ENCODE measurements at places on chromosomes 5 and 9. TPM values are rescaled to one million over a fixed set of nuclear protein-coding genes. Genes with fewer than 3 reads are reported as not detected.

Gene IFNA21
- not detected for total RNA-seq

DNA sequence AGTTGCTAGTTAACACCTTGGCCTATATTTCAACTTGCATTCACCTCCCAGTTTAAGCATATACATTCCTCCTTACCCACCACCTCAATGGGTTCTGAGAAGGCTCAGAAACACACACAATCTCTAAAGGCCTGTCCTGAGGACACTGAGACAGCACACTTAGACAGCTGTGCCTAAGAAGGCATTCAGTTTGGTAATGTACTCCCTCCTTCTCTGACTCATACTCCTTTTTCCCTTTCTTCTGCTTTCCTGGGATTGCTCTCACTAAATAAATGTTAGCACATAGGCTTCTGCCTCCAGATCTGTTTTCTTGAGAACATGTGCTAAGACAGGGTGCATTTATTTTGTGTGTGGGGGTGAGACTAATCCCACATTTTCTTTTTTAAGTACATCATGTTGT, 456.8 kb upstream of the CDH6 start:
- no peaks in the 10 kb centered on the region for H3K27me3 ChIP-seq
- no peak overlapping the region for H3K27ac ChIP-seq
- H3K4me3 ChIP-seq = no peak overlapping the region
- DNase-seq = no peak

DNA sequence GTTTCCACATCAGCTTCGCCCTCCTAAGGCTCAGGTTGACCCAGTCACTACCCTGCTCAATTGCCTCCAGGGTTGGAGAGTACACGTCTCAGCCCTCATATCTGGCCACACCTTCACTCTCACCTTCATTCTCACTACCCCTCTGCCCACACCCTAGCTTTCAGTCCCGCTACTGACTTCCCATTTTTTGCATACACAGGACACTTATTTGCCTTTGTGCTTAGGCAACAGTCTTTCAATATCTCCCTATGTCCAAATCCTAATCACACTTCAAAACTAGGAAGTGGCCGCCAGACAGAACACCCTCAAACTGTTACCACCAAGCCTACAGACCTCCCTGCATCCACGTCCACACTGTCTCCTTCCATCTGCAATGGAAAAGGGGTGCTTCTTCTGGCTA, 10.9 kb downstream of the MCTP1 start:
- H3K27me3 ChIP-seq = no peaks in the 10 kb centered on the region
- H3K36me3 ChIP-seq = no peaks in the 10 kb centered on the region
- H3K4me3 ChIP-seq = no peak overlapping the region
- no peak overlapping the region for H3K27ac ChIP-seq
- DNase-seq = no peak

- no peaks in the 10 kb centered on the region for H3K36me3 ChIP-seq
- DNase-seq = no peak
- H3K27me3 ChIP-seq = no peaks in the 10 kb centered on the region
- H3K4me3 ChIP-seq = no peak overlapping the region
These were observed 2249.2 kb upstream of the C9orf72 start for GRCh38 chr9:29822458-29822857.

DNA sequence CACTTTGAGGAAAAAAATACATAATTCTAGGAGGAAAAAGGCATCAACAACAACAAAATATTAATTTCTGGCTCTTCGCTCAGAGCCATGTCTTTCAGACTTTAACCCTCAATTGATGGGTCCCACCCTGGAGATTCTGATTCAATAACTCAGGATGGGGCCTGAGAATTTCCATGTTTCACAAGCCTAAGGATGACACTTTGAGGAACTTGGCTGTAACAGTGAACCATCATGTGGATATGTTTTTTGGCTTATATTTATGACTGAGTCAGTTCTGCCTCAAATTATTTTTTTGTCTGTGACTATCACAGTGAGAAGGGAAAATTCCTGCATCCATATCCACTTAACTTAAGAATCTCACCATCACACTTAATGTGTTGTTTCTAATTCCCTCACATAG, 504.6 kb downstream of the RASEF start:
- H3K27ac ChIP-seq = no peak overlapping the region
- H3K36me3 ChIP-seq = no peaks in the 10 kb centered on the region
- no peaks in the 10 kb centered on the region for H3K27me3 ChIP-seq

Gene TMEM252
- total RNA-seq = not detected

- no peak overlapping the region for H3K27ac ChIP-seq
- H3K36me3 ChIP-seq = no peaks in the 10 kb centered on the region
- H3K4me1 ChIP-seq = no peaks in the 10 kb centered on the region
- DNase-seq = no peak
- H3K4me3 ChIP-seq = no peak overlapping the region
These were observed 94.1 kb downstream of the NFIB start for GRCh38 chr9:14219850-14220249.

DNA sequence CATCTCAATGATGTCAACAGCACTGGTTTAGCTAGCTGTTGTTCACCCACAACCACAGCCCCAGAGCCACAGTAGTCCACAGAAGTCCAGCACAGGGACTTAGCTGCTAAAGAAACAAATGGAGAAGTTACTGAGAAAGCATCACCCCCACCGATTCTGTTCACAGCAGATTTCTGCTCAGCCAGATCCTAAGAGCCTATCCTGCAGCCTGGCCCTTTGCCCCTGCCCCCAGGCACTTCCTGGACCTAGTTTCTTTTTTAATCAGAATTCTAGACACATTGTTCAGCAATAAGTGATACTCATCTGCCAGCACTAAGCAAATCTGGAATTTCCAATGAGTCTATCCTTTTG, 7.4 kb downstream of the B4GALT1 start:
- peak overlapping the region; percentile 86 for H3K27ac ChIP-seq
- H3K27me3 ChIP-seq = no peaks in the 10 kb centered on the region
- H3K4me1 ChIP-seq = peaks cover 90% of the 10 kb centered on the region
- no peaks in the 10 kb centered on the region for H3K36me3 ChIP-seq
- H3K4me3 ChIP-seq = peak overlapping the region; percentile 16
- peak; percentile 81 for DNase-seq

Gene GLT6D1
- not detected for total RNA-seq

Gene ADCY2
- not detected for total RNA-seq

GRCh38 chr5:65100911-65101631, 332.3 kb downstream of the CWC27 start:
- H3K27ac ChIP-seq = no peak overlapping the region
- no peaks in the 10 kb centered on the region for H3K36me3 ChIP-seq
- no peak for DNase-seq
- peaks cover 22% of the 10 kb centered on the region for H3K4me1 ChIP-seq
- no peak overlapping the region for H3K4me3 ChIP-seq

Gene RMRP
- total RNA-seq = 11,549 TPM

Gene HTR1A
- not detected for total RNA-seq

GRCh38 chr5:9062873-9063272, 483.0 kb downstream of the SEMA5A start:
- H3K27me3 ChIP-seq = no peaks in the 10 kb centered on the region
- no peak for DNase-seq
- no peaks in the 10 kb centered on the region for H3K4me1 ChIP-seq
- no peak overlapping the region for H3K4me3 ChIP-seq

- no peak overlapping the region for H3K4me3 ChIP-seq
- no peaks in the 10 kb centered on the region for H3K36me3 ChIP-seq
- no peaks in the 10 kb centered on the region for H3K4me1 ChIP-seq
- no peak for DNase-seq
- H3K27me3 ChIP-seq = no peaks in the 10 kb centered on the region
- no peak overlapping the region for H3K27ac ChIP-seq
These were observed 143.2 kb downstream of the C9orf152 start for GRCh38 chr9:110064803-110065202.

Gene C1QTNF2
- not detected for total RNA-seq

Gene SOX30
- total RNA-seq = 0.11 TPM

GRCh38 chr9:86947146-86948073, at the start of gene GAS1:
Gene GAS1 (minus strand): TSS chr9:86947506. CDS start chr9:86946779, 727 bp downstream.
- peak; percentile 66 for DNase-seq
- peaks cover 14% of the 10 kb centered on the region for H3K27me3 ChIP-seq
- no peak within 1 kb of the TSS for H3K27ac ChIP-seq
- H3K36me3 ChIP-seq = no peaks in the 10 kb centered on the region
- H3K4me3 ChIP-seq = peak within 1 kb of the TSS; percentile 73

Gene IL9
- total RNA-seq = 12.5 TPM

Gene GRM6
- total RNA-seq = not detected

GRCh38 chr9:88681434-88681833, 146.5 kb downstream of the NXNL2 start:
- H3K4me1 ChIP-seq = no peaks in the 10 kb centered on the region
- no peak overlapping the region for H3K4me3 ChIP-seq
- no peaks in the 10 kb centered on the region for H3K27me3 ChIP-seq
- no peaks in the 10 kb centered on the region for H3K36me3 ChIP-seq

Gene BNIP1
- total RNA-seq = 25.5 TPM

DNA sequence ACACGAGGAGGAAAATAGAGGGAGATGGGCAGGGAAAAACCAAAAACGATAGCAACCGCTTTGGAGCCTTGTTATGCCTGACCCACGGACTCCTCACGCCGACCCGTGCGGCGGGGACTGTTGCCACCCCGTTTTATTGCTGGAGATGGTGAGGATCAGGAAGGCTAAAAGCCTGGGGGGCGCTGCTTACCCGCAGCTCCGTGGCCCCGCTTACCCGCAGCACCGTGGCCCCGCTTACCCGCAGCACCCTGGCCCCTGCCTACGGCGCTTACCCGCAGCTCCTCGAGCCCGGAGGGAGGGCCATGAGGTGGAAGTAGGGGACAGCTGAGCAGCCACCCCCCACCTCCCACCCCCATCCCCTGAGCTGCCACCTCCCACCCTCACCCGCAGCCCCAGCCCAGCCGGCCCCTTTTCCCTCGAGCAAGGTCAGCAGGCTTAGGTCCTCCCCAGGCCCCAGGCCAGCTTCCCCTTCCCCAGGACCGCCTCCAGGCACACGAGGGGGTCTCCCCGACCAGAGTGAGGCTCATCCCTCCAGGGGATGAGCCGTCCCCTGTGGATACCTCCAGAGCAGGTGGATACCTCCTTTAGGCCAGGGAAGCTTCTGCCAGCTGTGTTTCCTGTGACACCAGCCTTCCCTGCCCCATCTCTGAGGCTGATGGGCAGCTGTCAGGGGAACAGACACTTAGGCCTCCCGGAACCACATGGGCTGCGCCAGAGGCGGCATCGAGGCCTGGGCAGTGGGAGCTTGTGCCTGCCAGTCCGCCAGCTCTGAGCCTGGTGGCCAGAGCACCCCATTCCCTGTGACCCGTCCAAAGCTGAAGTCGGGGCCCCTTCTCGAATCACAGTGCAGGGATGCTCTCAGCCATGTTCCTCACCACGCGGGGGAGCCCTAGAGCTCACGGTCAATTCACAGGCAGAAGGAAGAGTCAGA, 92.3 kb downstream of the LMX1B start:
- H3K4me3 ChIP-seq = no peak overlapping the region
- H3K4me1 ChIP-seq = peaks cover 14% of the 10 kb centered on the region
- peaks cover 17% of the 10 kb centered on the region for H3K27me3 ChIP-seq
- no peak overlapping the region for H3K27ac ChIP-seq
- DNase-seq = peak; percentile 53
- no peaks in the 10 kb centered on the region for H3K36me3 ChIP-seq

DNA sequence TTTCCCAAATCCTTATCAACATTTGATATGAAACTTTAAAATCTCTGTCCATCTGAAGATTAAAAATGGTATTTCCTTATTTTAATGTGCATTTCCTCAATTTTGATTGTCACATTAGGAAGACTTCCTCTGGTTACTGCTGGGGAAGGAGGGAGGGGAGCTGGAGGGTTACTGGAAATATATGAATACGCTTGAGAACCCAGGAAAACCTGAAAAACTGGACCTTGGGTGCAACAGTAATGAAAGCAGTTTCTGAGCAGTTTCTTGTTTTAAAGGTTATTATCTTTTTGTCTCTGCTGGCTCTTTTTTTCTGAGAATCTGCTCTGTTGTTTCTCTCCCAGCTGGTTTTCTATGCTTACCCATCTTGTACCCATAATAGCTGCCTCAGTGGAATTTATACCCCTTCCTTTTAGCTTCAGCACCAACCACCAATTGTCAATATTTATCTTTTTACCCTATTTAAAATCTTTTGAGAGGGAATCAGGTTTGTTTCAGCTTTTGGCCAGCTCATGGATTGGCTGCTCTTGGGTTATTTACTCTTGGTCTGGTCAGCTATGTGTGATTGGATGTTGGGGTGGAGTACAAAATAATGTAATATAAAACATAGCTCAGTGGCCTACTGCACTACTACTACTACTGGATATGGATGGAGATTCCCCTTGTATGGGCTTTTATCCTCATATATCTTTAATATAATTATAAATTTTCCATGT, 67.4 kb downstream of the UNC13B start:
- H3K4me3 ChIP-seq = no peak overlapping the region
- H3K27me3 ChIP-seq = no peaks in the 10 kb centered on the region
- H3K36me3 ChIP-seq = no peaks in the 10 kb centered on the region
- DNase-seq = no peak
- no peaks in the 10 kb centered on the region for H3K4me1 ChIP-seq

DNA sequence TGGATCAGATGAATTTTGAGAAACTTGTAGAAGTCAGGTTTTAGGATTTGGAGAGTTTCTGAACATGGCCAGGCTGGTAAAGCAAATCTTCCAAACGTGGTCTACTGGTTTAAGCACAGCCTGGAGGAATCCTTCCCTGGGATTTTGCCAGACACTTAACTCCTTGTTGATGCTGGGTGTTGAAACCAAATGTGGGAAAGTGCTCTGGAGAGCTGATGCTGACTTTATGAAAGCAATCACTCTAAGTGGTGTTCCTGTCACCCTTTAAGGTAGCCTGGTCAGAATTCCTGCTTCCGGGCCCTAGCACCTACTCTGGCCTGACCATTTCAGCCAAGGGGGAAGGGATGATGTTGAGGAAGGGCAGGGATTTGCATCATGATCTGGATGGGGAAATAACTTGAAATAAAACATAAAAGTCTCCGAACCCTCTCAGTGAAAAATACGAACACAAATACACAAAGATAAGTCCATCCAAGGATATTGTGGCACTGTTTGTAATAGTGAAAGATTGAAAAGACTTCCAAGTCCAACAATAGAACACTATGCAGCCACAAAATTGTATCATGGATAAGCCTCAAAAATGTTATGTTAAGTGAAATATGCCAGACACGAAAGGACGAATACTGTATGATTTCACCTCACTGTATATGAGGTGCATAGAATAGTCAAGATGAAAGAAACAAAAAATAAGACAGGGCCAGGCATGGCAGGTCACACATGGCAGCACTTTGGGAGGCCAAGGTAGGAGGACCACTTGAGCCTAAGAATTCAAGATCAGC, 57.7 kb downstream of the PDE6A start:
- H3K36me3 ChIP-seq = no peaks in the 10 kb centered on the region
- H3K4me3 ChIP-seq = no peak overlapping the region
- no peaks in the 10 kb centered on the region for H3K27me3 ChIP-seq
- DNase-seq = no peak
- H3K27ac ChIP-seq = no peak overlapping the region
- H3K4me1 ChIP-seq = no peaks in the 10 kb centered on the region

DNA sequence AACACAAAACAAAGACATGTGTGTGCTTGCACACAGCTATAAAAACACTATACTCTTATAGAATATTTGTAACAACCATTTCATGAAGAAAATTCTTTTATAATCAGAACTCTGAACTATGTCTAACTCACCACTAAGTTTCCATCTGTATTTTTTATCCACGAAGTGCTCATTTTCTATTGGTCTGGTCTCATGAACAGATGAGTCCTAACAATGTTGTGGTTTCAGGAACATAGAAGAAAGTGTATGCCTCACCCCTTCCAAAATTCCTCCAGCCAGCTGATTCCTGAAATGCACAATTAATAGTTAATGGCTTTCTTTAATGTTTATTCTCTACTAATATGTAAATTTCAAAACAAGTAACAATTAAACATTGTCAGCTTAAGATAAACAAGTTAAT, 325.3 kb upstream of the GRAMD2B start:
- H3K27ac ChIP-seq = no peak overlapping the region
- no peak for DNase-seq
- no peaks in the 10 kb centered on the region for H3K27me3 ChIP-seq
- no peak overlapping the region for H3K4me3 ChIP-seq

Data from CD8-positive, alpha-beta memory T cell (primary cell).